CD4-positive, alpha-beta T cell treated with Interleukin-21 for 1 hour (primary cell): ENCODE measurements at places on chromosomes 16 and 17.

DNA sequence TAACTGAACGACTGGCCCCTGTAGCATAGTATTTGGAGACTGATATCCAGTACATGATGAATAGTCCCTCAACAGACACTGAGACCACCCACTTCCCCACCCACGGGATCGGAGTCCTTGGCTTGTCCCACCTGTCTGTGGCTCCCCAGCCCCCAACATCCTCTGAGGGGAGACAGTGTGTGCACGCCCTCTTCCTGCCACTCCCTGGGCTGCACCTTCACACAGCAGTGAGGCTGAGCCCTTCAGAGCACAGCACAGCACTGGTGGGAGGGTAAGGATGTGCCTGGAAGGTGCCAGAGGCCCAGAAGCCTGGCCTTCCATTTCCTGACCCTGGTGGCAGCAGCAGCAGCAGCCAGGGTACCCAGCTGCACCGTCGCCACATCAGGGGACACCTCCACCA is 11.0 kb downstream of the DNASE1 start:
- DNase-seq: peak; percentile 50

GRCh38 chr16:17526956-17527937 is 56.5 kb upstream of the XYLT1 start:
- no peak for DNase-seq

DNA sequence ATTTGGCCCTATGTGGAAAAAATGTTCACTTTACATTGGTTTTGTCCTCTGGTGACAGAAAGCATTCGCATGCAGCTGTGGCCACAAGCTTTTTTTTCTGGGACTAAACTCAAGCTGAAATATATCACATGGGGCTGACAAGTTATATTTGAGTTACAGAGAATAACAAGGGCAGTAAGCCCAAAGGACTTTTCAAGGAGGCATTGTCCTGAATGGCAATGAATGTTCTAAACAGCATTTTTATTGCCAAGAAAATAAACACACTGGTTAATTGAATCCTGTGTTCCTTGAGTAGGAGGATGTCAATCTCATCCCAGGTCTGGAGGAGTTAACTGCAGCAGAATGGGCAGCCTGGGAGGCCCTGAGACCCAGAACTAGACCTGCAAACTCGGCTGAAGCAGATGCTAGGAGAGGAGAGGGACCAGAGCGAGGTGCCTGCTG is 114.5 kb downstream of the COPRS start:
- no peak for DNase-seq

DNA sequence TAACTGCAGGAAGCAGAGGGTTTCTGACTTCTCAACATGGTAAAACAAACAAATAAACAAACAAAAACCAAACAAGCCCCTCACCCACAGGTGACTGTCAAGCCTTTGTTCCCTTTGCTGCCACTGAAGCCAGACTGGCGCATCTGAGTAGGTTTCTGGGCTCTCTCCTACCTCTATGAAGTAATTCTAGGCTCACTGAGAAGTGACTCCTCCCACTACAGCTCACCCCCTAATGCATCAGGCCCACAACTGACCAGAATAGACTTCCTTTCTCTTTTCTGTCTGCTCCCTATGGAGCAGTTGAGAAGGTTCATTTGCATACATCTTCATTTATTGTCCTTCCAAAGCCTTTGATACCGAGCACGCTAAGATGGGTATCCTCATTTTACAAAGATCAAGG is 77.0 kb upstream of the CCL2 start:
- no peak for DNase-seq

- peak; percentile 4 for DNase-seq
Observed at GRCh38 chr17:34242587-34243363, 12.3 kb upstream of the CCL2 start.

- no peak for DNase-seq
Observed at GRCh38 chr16:77995843-77996455, 26.4 kb upstream of the CLEC3A start.

DNA sequence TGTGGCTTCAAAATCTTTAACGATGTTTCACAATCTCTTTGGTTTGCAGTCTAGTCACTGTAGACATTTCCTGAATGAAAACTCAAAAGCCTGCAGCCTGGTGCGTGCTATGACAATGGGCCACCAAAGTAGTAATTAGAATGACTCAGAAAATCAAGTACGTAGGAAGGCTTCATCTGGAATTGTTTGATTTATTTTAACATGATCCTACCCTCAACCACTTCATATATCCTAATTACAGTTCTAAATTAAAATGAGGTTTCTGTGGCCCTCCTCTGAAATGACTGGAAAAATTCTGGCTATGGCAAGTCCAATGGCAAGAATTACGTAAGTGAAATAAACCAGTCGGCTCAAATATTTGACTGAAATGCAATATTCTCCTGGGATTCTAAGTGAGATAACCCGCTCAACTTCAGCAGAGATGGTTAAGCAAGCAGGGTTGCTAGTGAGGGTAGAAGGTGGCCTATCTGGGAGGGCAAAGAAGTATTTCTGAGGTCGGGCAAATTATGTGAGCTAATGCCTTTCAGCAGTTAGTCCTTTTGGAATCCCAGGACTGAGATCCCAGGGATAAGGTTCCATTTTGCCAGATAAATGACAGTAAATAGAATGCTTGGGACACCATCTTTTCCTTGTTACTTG is 145.6 kb upstream of the MYOCD start:
- no peak for DNase-seq

GRCh38 chr16:49699841-49700175 is 156.1 kb downstream of the ZNF423 start:
- DNase-seq: no peak

GRCh38 chr16:68798398-68798797 is 44.9 kb upstream of the TANGO6 start:
- no peak for DNase-seq

DNA sequence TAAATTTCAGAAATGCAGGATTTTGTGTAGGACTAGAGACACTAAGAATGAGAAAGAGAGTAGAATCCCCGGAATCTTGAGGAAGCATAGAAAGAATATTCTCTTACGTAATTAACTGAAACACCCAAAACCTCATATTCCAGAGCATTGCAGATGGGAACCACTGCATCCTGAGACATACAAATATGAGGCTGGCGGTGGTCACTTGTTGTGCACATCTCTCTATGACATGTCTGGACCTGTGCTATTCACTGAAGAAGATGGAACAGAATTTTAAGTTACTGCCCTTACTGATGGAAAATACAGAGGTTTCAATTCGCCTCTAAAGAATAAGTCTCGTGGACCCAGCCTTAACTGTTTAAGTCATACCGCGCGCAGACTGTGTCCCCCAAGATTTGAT is 806 bp downstream of the RAD51C start:
- DNase-seq: no peak

DNA sequence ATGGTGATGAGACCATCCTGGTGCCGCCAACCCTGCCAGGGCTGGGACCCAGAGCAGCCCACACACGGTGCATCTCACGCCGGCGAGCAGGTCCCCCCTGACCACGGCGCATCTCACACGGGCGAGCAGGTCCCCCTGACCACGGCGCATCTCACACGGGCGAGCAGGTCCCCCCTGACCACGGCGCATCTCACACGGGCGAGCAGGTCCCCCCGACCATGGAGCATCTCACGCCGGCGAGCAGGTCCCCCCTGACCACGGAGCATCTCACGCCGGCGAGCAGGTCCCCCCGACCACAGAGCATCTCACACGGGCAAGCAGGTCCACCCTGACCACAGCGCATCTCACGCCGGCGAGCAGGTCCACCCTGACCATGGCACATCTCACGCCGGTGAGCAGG is 59.2 kb downstream of the MRM3 start:
- no peak for DNase-seq

DNA sequence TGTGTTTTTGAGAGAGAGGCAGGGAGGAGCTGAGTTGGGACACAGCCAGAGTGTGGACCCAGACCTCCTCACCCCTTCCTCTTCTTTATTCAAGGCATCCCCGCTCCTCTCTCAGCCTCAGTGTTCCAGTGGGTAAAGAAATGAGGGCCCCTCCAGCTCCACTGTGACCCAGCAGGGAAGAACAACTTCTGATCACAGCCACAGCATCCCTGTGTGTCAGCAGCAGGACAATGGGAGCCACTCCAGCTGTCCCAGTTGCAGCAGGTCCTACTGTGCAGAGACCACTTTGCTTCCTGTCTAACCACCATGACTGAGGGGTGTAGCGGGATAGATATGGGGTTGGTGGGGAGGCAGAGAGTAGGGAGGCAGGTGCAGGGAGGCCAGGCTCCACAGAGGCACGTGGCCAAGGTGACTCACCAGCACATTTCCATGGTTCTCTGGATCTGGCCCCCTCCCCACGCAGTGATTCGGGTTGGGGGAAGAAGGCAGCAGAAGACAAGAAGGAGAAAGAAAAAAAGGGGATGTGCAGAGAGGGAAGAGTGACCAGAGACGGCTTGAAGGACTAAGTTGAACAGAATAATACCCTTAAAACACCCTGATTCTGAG is 24.5 kb downstream of the PIK3R5 start:
- DNase-seq: peak; percentile 32

DNA sequence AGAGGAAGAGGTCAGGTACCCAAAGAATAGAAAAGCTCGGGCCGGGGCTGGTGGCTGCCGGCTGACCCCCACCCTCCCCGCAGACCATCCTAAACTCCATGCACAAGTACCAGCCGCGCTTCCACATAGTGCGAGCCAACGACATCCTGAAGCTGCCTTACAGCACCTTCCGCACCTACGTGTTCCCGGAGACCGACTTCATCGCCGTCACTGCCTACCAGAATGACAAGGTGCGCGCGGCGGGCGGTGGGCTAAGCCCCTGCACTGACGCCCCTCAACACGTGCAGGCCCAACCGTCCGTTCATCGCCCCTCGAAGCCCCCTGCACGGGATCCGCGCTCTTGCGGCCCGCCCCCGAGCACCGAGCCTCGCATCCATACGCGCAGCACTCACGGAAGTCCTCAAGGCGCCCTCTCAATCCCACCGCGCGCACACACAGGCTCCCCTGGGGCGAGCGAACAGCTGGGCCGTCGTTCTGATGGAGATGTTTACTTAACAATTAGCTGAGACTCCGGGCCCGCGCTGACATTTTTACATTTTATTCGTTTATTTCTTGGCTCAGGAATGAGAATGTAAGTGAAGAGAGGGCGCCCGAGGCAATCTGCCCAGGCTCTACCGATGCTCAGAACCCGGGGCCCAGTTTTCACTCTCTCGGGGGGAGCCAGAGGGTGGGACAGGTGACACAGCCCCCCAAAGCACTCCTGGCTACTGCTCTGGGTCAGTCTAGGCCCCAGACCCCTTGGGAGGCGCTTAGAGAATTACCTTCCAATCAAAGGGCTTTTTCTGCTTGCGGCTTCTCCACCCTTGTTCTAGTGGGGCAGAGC is 3.5 kb downstream of the TBX2 start:
- DNase-seq: peak; percentile 20

GRCh38 chr17:27217631-27218030 is 76.3 kb upstream of the WSB1 start:
- peak; percentile 30 for DNase-seq

DNA sequence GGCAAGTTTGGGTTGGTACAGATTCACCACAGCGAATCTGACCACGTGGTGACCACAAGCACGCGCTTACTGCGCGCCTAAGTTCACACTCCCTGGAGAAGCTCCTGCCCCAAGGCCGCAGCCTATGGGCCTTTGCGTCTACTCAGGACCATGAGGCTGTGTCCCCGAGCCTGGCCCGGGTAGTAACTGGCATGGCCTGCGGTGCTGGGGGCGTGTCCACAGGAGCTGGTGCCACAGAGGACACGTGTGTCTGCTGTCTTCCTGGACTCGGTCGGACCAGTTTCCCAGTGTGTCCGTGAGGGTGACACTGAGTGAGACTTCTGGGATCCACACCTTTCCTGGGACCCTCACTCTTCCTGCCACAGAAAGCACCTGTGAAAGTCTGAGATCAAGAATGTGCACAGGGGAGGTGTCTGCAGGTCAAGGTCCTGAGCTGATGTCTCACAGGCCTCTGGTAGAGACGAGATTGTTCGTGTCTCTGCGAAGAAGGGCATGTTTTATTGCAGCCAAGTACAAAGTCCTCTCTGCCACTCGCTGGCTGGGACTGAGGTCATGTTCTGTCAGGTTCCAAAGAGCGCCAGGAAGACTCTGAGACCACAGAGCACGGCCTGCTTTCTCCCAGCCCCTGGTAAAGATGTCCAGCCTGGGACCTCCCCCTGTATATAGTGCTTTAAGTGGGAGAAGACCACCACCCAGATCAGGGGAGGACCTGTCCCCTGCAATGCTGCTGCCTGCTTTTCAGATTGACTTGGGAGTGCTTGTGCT is 25.2 kb upstream of the CAPN15 start:
- no peak for DNase-seq

DNA sequence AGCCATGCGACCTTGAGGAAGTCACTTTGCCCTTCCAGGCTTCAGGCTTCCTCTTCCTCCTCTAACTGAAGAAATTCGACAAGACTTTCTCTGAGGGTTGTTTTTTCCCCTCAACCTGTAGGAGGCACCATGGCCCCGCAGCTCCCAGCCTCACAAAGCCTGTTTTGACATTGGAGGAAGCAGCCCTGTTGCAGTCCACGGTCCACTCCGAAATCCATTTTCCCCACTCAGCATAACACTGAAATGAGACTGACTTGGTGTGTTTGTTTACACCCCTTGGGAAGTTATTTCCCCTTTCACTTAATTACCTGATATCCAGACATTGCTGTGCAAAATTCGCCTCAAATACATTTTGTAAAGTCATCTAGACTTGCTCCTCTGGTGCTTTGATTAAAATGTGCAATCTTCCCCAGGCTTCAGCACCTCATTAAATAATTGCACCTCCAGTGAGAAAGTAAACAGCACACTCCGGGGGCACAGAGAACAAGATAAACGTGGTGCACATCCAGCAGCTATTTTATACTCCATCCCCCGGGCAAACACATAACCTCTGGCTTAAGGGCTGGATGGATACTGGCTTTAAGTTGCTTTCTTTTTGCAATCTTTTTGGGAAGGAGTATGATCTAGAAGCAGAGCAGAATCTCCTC is 41.4 kb upstream of the PIRT start:
- no peak for DNase-seq

DNA sequence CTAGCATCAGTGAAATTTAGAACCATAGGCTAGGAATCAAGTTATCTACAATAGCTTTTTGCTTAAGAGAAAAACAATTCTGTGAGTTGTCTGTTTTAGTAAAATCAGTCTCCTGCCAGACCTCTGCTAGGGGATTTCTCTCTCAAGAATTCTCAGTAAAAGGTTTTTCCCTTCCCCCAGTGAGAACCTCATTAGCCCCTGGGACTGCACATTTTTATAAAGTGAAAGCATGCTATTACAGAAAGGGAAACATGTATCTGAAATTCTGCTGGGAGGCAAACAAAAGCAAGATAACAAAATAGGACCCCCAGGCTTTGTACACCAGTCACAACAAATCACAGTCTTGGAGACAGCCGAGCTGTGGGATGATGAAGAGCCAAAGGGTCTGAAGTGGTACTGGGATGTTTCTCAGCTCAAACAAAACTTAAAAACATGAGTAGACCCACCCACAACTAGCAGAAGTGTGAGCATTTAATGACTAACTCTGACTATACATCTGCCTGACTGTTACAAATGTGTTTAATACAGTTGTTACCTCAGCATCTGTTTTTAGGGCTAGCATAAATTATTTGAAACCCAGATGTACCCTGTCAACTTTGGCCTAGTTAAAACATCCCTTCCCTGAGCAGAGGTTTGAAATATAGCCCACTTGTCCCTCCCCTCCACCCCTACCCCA is 20.0 kb upstream of the GLG1 start:
- DNase-seq: no peak

DNA sequence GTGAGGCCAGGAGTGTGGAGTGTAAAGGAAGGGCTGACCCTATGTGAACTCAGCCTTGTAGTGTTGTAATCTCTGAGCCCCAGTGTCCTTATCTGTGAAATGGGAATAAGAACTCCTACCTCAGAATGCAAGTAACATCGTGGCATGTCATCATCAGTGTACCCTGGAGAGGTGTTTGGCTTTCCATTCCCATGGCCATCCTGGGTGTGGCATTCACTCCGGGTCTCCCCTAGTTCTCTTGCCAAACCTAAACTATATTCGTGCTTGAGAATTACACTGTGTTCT is 1.9 kb downstream of the NXPH3 start:
- no peak for DNase-seq

- no peak for DNase-seq
Observed at GRCh38 chr16:67054901-67055300, 26.0 kb downstream of the CBFB start.
